ENCODE measurements at places on chromosomes 7 and 10.

DNA sequence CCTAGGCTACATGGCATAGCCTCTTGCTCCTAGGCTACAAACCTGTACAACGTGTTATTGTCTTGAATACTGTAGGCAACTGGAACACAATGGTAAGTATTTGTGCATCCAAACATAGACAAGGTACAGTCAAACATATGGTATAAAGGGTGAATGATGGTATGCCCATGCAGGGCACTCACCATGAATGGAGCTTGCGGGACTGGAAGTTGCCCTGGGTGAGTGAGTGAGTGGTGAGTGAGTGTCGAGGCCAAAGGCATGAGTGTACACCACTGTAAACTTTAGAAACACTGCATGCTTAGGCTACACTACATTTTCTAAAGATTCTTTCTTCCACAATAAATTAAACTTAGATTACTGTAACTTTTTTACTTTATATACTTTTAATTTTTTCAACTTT, 165.7 kb downstream of the PARD3 start:
- no peak for DNase-seq

GRCh38 chr10:31580646-31581045, 261.6 kb downstream of the ZEB1 start:
- no peak for DNase-seq

- DNase-seq, result no peak
These were observed 121.8 kb upstream of the SEM1 start for GRCh38 chr7:96831446-96831845.

- no peak for DNase-seq
These were observed 419.5 kb upstream of the SORCS1 start for GRCh38 chr10:107583974-107584373.

DNA sequence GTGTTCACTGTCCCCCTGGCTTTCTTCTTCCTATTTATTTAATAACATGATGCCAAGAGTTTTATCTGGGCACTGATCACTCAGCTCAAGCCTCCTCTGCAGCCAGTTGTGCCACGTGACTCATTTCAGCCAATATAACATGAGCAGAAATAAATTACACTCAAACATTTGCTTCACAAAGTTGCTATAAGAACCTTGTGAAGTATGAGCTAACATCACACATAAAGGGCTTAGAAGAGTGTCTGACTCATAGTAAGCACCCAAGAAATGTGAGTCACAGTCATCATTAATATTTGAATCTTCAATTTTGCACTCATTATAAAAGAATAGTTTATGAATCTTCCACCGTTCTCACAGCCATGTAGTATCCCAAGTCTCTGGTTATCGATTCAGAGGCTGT, 414.6 kb upstream of the NPVF start:
- DNase-seq, result no peak

DNA sequence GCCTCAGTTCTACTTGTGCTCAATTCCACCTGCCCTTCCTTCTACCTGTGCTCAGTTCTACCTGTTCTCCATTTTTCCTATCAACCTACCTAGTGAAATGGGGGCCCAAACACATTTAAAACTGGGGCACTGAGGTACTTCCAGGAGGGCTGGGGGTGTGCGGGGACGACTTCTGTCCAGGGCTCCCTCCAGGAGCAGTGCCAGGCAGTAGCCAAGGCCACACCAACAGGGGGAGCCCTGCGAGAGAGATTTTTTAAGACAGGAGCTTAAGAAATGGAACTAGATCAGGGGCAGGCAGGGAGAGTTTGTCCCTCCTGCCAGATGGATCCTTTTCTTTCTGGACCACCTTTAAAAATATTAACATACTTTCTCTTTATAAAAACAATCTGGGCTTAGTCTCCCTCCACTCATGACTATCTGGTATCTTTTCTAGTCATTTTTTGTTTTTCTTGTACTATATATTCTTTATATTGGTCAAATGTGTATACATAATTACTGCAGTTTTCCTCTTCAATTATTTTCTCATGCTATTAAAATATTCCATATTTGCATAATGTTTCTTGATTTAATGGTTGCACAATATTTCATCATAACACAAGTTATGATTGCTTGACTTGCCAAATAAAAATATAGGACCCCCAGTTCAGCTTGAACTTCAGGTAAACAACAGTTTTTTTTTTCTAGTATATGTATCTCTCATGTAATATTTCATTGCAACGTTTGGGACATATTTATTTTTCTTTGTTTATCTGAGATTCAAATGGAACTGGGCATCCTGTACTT, 47.3 kb upstream of the INSYN2A start:
- DNase-seq, result peak; percentile 48

GRCh38 chr7:46150721-46151120, 229.6 kb upstream of the IGFBP3 start:
- DNase-seq, result no peak

DNA sequence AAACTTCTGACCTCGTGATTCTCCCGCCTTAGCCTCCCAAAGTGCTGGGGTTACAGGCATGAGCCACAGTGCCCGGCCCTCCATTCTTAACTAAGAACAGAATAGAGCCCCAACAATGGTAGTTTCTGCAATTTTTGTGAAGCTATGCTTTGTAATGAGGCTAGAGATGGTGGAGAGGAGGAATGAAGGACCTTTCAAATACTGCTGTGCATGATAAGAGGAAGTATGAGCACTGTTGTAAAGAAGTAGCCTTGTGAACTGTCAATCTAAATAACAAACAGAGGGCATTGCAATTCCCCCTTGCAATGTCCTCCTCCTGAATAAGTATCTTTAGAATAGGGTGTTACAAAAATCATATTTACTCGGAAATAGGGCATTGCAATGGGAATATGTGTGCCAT, 70.2 kb downstream of the EVX1 start:
- no peak for DNase-seq

- DNase-seq, result no peak
These were observed 1.0 kb downstream of the TMEM176B start for GRCh38 chr7:150799156-150799555.

DNA sequence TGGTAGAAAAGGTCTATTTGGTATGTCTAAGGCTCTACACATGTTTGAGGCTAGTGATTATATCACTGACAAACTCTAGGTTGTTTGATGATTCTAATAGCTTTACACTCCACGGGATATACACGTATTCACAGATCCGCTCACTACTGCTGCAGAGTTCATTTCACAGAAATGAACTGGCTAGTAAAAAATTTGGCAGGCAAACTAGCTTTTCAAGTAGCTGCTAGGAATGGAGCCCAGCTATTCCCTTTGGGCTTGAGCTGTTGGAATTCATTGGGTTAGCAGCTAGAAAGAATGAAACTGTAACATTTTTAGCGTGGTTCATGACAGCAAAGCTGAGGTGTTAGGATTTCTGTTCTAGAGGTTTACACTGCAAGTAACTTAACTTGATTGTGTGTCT, 37.6 kb downstream of the R3HCC1L start:
- no peak for DNase-seq

- no peak for DNase-seq
These were observed 404.2 kb downstream of the PTPRN2 start for GRCh38 chr7:158183431-158183830.

- no peak for DNase-seq
These were observed 36.7 kb downstream of the CSGALNACT2 start for GRCh38 chr10:43174969-43175368.

DNA sequence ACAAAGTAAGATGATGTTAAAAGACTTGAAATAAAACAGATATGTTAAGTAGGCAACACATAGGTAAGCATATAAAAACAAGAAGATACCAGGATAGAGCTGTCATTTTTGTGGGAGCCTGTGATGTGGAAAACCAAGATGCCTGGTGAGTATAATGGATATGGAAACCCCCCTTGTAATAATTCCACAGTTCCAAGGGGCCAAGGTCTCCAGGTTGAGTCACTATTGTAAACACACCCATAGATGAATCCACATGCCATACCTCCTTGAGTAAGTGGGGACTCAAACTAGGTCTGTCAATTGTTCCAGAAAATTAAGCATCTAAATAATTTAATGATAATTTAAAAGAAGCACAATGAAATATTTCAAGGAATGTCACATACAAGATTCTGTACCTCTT, 15.9 kb downstream of the CAV1 start:
- no peak for DNase-seq

GRCh38 chr7:86411814-86412213, 231.9 kb upstream of the GRM3 start:
- DNase-seq, result no peak

DNA sequence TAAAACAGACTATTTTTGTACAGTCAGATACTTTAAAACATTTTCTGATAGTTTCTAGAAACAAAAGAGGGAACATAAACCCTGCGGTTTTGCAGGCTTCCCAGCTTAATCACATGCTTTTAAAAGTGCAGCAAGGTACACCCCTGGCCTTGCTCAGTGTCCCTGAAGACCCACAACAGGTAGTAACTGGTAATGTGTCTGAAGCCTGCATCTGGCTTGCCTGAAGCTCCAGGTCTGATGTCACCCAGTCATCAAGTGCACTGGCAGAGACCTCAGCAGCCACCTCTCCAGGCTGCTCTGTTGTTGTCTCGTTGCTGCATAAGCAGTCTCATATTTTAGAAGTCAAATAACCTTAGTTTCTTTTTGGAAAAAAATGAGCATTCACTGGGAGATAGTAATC, 376.1 kb upstream of the MTPN start:
- DNase-seq, result no peak

DNA sequence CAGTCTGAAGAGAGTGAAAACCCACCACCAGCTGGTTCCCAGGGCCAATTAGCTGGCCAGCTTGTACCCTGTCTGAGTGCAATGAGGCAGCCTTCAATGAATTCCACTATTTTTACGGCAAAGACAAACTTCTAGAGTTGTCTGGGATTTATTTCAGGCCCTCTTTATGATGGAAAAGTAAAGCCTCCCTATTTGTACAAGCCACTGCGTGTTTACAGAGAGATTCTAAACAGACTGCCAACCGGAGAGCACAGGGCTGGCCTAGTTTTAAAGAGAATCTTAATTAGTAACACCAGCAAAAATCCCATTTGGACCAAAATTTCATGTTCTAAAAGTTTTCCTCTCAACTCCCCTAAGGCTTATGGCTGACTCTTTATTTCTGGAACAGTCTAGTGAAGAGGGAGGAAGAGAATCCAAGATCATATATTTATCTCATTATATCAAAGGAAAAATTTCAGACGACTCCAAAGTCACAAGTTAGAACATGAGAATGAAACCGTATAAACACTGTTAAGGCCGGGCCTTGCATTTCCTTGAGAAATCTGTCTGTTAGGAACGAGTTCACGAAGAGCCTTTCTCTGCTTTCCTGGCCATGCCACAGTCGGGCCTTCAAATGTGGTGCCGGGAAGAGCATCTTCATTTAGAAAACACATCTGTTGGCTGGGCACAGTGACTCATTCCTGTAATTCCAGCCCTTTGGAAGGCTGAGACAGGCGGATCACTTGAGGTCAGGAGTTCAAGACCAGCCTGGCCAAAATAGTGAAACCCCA, 724.6 kb upstream of the NRP1 start:
- DNase-seq, result peak; percentile 30

DNA sequence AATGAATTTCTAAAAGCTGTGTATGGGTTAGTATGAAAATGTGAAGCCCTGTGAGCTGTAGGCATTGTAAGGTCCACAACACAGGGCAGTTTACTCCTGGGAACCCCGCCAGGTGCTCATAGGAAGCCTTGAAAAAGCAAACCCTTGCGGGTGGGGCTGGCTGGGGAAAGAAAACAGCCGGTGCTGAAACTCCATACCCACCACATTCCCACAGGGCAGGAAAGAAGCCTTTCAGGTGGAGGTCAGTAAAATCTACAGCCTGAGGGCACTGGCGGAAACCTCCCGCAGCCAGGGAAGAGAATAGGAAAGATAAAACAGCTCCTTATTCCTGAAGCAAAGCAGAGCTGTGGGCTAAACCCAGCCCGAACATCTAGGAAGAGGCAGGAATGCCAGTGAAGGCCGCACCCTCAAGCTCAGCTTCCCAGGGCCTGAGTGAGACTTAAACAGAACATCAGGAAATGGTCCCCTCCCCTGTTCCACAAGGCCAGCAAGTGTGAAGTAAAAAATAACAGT, 34.7 kb downstream of the PODXL start:
- DNase-seq, result no peak

- peak; percentile 27 for DNase-seq
These were observed 71.2 kb upstream of the AOAH start for GRCh38 chr7:36795451-36796021.

GRCh38 chr10:84075226-84076046, 63.9 kb upstream of the GHITM start:
- DNase-seq, result no peak

GRCh38 chr10:128553755-128554154, 427.5 kb upstream of the MKI67 start:
- no peak for DNase-seq

- DNase-seq, result no peak
These were observed 19.7 kb downstream of the BHLHA15 start for GRCh38 chr7:98230746-98231471.

GRCh38 chr7:100568896-100569844, 4.5 kb downstream of the SAP25 start:
- peak; percentile 80 for DNase-seq

- DNase-seq, result no peak
These were observed 8.8 kb upstream of the STMP1 start for GRCh38 chr7:135653340-135654080.

DNA sequence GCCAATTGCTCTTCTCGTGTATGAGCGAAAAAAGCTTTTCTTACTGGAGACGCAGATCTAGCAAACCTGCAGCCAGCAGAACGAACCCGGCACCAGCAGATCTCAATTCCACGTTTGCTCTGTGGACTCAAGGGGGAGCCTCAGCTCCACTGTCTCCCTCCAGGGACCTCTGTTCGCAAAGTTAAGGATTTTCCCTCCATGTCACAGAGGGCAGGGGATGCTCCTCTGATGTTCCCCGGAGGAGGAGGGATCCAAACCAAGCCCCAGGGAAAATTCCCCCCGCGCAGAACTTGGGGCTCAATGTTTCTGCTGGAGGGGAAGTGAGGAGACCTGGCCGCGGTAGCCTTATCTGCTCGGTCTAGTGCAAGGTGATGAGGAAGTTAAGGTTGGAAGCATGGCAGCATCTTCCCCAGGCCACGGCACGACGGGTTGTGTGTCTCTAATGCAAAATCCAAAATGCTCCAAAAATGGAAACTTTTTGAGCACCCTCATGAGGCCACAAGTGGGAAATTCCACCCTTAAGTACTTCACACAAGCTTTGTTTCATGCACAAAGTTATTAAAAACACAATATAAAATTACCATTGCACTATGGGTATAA, 9.0 kb downstream of the IQCE start:
- peak; percentile 52 for DNase-seq

- peak; percentile 7 for DNase-seq
These were observed 6.7 kb downstream of the SKAP2 start for GRCh38 chr7:26857506-26858240.

GRCh38 chr7:142711746-142712616, 37.3 kb upstream of the PRSS1 start:
- DNase-seq, result peak; percentile 50

DNA sequence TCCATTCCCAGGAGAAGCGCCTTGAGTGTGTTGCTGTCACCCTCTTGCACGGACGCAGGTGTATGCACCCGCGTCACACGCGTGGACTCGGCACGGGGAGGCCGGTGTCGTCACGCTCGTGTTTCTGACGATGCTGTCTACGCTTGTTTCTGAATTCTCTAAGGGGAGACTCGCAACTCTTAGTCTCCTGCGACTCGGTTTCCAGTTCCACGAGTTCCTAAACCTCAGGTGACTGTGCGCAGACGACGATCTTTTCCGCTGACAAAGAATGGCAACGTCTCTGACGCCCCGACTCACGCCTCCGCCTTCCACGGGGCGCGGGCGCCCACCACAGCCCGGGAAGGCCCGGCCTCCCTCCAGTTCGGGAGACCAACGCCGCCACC, 579 bp downstream of the IDI1 start:
- DNase-seq, result no peak

- DNase-seq, result no peak
These were observed 172.7 kb downstream of the SND1 start for GRCh38 chr7:127824682-127825081.

GRCh38 chr7:47488969-47489342, 93.0 kb downstream of the TNS3 start:
- DNase-seq, result no peak

GRCh38 chr7:128959296-128959695, 21.6 kb downstream of the IRF5 start:
- DNase-seq, result no peak
